B cell (primary cell): ENCODE measurements at places on chromosomes 12 and 14. TPM values are rescaled to one million over a fixed set of nuclear protein-coding genes. Genes with fewer than 3 reads are reported as not detected.

- peaks cover 17% of the 10 kb centered on the region for H3K4me1 ChIP-seq
- no peaks in the 10 kb centered on the region for H3K36me3 ChIP-seq
- DNase-seq: peak; percentile 68
Measured at GRCh38 chr12:47079468-47079980, at the start of the genes AMIGO2 and PCED1B. TSS of gene AMIGO2 (minus strand) at chr12:47079959. CDS start at chr12:47079002, 957 bp downstream. TSS of gene PCED1B (plus strand) at chr12:47079621. CDS start at chr12:47235064, 155,443 bp downstream.

CYP27B1 gene
- 0.66 and 2.1 TPM in 2 replicates for polyA plus RNA-seq

FAM186B gene
- 0.13 and 0.23 TPM in 2 replicates for polyA plus RNA-seq

TAMALIN gene
- 151 and 448 TPM in 2 replicates for polyA plus RNA-seq

- H3K4me1 ChIP-seq: peaks cover 38% of the 10 kb centered on the region
- no peaks in the 10 kb centered on the region for H3K27me3 ChIP-seq
- H3K4me3 ChIP-seq: no peak overlapping the region
- no peak overlapping the region for H3K27ac ChIP-seq
- no peak for DNase-seq
Measured at GRCh38 chr12:122072031-122072970, 6.3 kb upstream of the MLXIP start.

GRCh38 chr12:29743801-29744200 lies 39.9 kb downstream of the TMTC1 start:
- DNase-seq: no peak
- no peak overlapping the region for H3K4me3 ChIP-seq
- no peaks in the 10 kb centered on the region for H3K4me1 ChIP-seq

- H3K27ac ChIP-seq: peak overlapping the region; percentile 40
- DNase-seq: no peak
- no peak overlapping the region for H3K4me3 ChIP-seq
- H3K27me3 ChIP-seq: no peaks in the 10 kb centered on the region
- H3K36me3 ChIP-seq: no peaks in the 10 kb centered on the region
- H3K4me1 ChIP-seq: peaks cover 23% of the 10 kb centered on the region
Measured at GRCh38 chr12:116171549-116171948, 105.9 kb downstream of the MED13L start.

HSPA2 gene
- 3.6 and 4.5 TPM in 2 replicates for polyA plus RNA-seq

DNA sequence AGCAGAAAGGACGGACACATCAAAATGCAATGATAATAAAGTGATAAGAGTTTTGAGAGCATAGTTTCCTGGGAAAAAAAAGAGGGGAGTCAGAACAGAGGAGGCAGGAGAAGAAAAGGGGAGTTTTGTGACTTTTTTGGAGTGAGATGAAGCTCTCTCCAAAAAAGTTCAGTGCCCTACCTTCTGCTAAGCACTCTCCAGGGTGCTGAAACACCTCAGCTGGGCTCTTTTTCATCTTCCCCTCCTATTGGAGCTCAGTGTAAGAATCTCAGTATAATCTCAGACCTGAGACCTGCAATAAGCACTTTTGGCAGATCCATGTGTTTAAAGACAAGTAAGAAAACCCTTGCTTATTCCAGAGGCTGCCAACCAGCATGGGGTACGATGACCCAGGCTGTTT lies 58.9 kb upstream of the SRRM4 start:
- H3K4me3 ChIP-seq: no peak overlapping the region
- H3K27ac ChIP-seq: no peak overlapping the region
- no peak for DNase-seq
- no peaks in the 10 kb centered on the region for H3K27me3 ChIP-seq
- no peaks in the 10 kb centered on the region for H3K4me1 ChIP-seq

- H3K36me3 ChIP-seq: no peaks in the 10 kb centered on the region
- peaks cover 12% of the 10 kb centered on the region for H3K27me3 ChIP-seq
- H3K4me1 ChIP-seq: no peaks in the 10 kb centered on the region
Measured at GRCh38 chr14:78028471-78028870, 141.7 kb upstream of the NRXN3 start.

DNA sequence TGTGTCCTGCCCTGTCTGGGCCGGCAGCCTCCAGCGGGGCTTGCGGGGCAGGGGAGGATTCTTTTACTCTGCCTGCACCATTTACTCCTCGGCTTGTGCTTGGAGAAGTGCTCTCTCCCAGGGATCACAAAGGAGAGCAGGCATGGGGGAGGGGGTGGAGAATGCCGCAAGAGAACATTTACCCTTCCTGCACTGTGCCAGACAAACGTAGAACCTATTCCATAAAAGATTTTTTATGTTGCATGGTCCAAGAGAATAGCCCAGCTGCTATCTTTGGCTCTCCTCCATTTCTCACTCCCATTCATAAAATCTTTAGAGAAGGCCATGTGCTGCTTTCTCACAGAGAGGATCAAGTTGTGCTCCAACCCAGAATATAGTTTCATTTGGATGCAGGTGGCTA lies 159.4 kb downstream of the SPTSSA start:
- DNase-seq: no peak
- no peak overlapping the region for H3K4me3 ChIP-seq
- peaks cover 2% of the 10 kb centered on the region for H3K27me3 ChIP-seq
- no peak overlapping the region for H3K27ac ChIP-seq
- no peaks in the 10 kb centered on the region for H3K4me1 ChIP-seq

PGF gene
- polyA plus RNA-seq: 0.07 TPM in 1 of 2 replicates, not detected in the other

DNA sequence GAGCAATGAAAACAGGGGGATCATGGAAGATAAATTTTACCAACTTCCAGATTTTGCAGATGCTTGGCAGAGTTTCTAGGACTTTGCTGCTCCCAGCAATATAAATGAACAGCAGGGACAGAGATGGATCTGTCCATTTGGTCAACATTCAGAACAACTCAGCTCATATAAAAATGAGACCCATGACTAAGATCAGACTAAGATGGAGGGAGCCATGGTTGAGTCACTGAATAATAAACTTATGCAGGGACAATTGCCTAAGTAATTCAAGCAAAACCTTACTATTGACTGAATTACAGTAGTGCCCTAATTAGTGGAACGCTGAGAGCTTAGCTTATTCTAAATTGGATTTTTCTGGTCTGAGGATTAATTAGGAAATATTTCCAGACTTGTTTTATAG lies 205.1 kb downstream of the SLC5A8 start:
- H3K4me3 ChIP-seq: no peak overlapping the region
- no peak overlapping the region for H3K27ac ChIP-seq
- H3K36me3 ChIP-seq: no peaks in the 10 kb centered on the region
- DNase-seq: no peak
- no peaks in the 10 kb centered on the region for H3K27me3 ChIP-seq

DNA sequence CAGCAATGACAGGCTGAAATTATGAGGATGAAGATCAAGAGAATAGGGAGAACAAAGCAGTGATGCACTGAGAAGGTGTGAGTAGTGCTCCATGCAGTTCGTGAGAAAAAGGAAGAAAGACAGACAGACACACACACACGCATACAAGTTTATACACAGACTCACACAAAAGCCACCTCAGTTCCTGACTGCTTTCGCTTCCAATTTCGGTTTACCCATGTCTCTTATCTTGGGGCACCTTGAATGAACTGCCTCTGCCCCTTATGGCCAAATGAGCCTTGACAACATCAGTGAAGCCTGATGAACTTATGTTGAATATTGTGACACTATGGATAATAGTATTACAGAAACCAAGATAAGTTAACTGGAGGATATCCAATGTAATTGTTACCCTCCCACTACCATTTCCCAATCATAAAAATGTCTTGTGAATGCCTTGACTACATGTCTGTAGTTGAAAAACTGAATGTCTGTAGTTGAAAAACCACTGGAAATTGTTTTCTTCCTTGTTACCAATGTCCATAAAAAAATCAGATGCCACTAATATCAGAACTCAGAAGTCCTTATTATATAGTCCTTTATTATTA lies 380.4 kb upstream of the DDHD1 start:
- H3K36me3 ChIP-seq: no peaks in the 10 kb centered on the region
- H3K4me1 ChIP-seq: no peaks in the 10 kb centered on the region
- H3K27ac ChIP-seq: no peak overlapping the region

DNA sequence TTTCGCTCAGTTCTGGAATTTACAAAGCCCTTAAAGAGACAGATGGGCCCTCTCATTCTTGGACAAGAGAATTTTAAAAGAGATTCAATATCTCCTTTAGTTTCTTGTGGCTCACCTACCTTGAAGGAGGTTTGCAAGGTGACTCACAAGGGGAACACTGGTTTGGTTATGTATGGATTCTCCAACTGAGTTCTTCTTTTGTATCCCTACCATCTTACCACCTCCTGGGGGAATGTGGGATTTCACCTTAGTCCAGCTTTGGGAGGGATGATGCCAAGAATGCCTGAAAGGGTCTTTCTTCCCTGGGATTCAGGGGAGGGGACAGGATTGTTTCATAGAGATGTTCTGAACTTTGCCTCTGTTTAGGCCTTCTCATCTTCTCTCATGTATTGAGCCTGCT lies 3.7 kb downstream of the PPP4R4 start:
- peaks cover 25% of the 10 kb centered on the region for H3K4me1 ChIP-seq
- H3K36me3 ChIP-seq: no peaks in the 10 kb centered on the region
- no peak overlapping the region for H3K4me3 ChIP-seq
- H3K27ac ChIP-seq: no peak overlapping the region
- peaks cover 45% of the 10 kb centered on the region for H3K27me3 ChIP-seq

DNA sequence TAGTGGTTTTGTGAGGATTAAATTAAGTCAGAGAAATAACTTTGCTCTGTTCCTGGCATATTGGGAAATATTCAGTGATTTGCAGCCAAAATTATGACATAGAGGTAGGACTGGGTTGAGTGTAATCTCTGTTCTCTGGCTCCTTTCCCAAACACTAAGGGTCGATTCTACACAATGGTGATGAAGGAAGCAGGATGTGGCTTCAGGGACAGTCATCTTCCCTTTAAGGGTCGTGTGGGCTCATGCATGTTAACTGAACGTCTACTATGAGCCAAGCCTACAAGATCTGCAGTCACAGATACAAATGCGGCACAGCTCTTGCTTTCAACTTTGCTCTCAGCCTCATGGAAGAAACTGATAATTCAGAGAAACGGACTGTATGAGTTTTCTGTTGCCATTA lies 381.6 kb downstream of the VRK1 start:
- no peaks in the 10 kb centered on the region for H3K27me3 ChIP-seq
- H3K4me1 ChIP-seq: peaks cover 12% of the 10 kb centered on the region
- no peak for DNase-seq
- no peaks in the 10 kb centered on the region for H3K36me3 ChIP-seq
- no peak overlapping the region for H3K4me3 ChIP-seq

DNA sequence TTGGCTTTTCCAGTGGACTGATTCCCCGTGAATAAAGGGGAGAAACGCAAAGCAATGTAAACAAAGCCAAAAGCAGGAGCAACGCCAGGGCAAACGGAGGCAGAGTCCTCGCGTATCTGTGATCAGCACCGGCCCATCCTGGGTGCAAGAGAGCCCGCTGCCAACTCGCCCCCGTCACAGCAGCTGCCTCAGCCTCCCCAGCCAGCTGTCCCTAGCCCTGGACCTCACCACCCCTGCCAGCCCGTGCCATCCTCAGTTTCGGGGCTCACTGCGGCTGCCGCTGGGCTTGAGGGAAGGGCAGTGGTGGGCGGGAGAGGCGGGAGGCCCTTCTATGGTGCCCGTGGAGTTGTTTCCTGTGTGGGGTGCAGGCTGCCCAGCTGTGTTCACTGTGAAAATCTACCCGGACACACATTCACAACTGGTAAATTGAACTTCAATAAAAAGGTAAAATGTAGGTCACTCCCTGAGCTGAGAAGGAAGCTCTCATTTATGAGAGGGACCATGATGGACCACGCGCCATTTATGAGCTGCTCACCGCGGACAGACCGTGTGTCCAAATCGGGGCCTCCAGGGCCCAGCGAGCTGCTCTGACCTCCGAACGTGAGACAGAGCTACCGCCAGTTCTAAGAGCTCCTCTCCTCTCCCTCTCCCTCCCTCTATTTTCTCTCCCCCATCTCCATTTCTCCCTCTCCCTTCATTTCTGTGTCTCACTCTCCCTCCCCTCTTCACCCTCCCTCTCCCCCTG lies 330.5 kb upstream of the SFSWAP start:
- H3K27me3 ChIP-seq: no peaks in the 10 kb centered on the region
- no peak for DNase-seq
- H3K36me3 ChIP-seq: no peaks in the 10 kb centered on the region
- no peak overlapping the region for H3K4me3 ChIP-seq
- no peak overlapping the region for H3K27ac ChIP-seq

STXBP6 gene
- polyA plus RNA-seq: 0.01 TPM in 1 of 2 replicates, not detected in the other

- H3K36me3 ChIP-seq: no peaks in the 10 kb centered on the region
- DNase-seq: no peak
- no peak overlapping the region for H3K27ac ChIP-seq
Measured at GRCh38 chr12:123085730-123086487, 65.0 kb downstream of the PITPNM2 start.

- H3K36me3 ChIP-seq: no peaks in the 10 kb centered on the region
- H3K4me3 ChIP-seq: no peak overlapping the region
- no peaks in the 10 kb centered on the region for H3K4me1 ChIP-seq
Measured at GRCh38 chr14:58535044-58535443, 102.7 kb upstream of the DACT1 start.

- no peaks in the 10 kb centered on the region for H3K36me3 ChIP-seq
- no peak overlapping the region for H3K27ac ChIP-seq
- no peak for DNase-seq
- no peaks in the 10 kb centered on the region for H3K4me1 ChIP-seq
- no peaks in the 10 kb centered on the region for H3K27me3 ChIP-seq
Measured at GRCh38 chr14:86115972-86116371, 586.0 kb downstream of the FLRT2 start.

AMDHD1 gene
- 2.3 TPM in 2 replicates for polyA plus RNA-seq

DNA sequence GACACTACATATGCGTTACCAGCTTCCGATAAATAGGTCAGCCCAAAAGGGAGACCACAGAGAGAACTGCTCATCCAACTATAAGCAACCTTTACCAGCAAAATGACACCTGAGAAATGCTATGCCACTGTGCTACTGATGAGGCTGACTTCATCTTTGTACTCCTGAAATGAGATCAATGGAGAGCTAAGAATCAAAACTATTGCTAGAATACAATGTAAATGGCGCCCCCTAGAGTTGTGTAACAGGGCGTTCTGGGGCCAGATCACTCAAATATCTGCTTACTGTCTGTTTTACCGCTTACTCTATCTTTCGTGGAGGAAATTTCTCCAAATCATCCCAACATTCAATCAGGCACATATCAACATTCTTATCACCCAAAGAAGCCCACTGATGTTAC lies 4.6 kb downstream of the ZNF384 start:
- H3K4me1 ChIP-seq: peaks cover 18% of the 10 kb centered on the region
- H3K4me3 ChIP-seq: no peak overlapping the region
- H3K27ac ChIP-seq: peak overlapping the region; percentile 34
- DNase-seq: peak; percentile 74
- no peaks in the 10 kb centered on the region for H3K27me3 ChIP-seq

DNA sequence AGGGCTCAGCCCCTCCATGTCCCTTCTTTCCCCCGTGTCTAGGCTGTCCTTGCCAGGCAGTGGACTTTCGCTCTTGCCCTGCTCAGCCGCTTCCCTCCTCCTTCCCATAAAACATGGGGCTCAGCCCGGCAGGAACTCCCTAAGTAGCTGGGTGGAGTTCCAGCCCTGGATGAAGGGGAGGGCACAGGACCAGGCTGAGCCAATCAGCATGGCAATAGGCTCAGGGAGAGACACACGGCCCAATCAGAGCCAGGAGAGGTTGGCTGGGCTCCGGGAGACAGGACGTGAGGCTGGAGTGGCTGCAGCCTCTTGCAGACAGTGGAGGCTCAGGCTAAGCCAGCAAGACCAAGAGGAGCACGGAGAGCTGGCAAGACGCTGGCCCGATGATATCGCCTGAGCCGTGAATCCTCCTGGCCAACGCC lies 54.3 kb downstream of the GALNT9 start:
- H3K27me3 ChIP-seq: no peaks in the 10 kb centered on the region
- no peak overlapping the region for H3K4me3 ChIP-seq
- H3K36me3 ChIP-seq: no peaks in the 10 kb centered on the region

GRCh38 chr12:67802731-67803130 lies 154.2 kb downstream of the DYRK2 start:
- no peaks in the 10 kb centered on the region for H3K4me1 ChIP-seq
- no peaks in the 10 kb centered on the region for H3K36me3 ChIP-seq
- H3K27ac ChIP-seq: no peak overlapping the region
- no peaks in the 10 kb centered on the region for H3K27me3 ChIP-seq
- no peak for DNase-seq

EEF1AKMT3 gene
- 0.89 and 1.0 TPM in 2 replicates for polyA plus RNA-seq

- H3K27me3 ChIP-seq: no peaks in the 10 kb centered on the region
- no peak overlapping the region for H3K4me3 ChIP-seq
- H3K36me3 ChIP-seq: no peaks in the 10 kb centered on the region
- no peak for DNase-seq
- peaks cover 17% of the 10 kb centered on the region for H3K4me1 ChIP-seq
Measured at GRCh38 chr14:68610251-68610793, 182.5 kb downstream of the ZFP36L1 start.
